Mammary microvascular endothelial cell (primary cell): ENCODE measurements at places on chromosomes 6 and 20. TPM values are rescaled to one million over a fixed set of nuclear protein-coding genes. Genes with fewer than 3 reads are reported as not detected.

Gene HLA-E
- 591 and 594 TPM in 2 replicates for total RNA-seq

Gene TREM1
- not detected in 2 replicates for total RNA-seq

Gene C20orf141
- total RNA-seq, result not detected in 2 replicates

Gene ZSCAN12
- 2.1 and 2.5 TPM in 2 replicates for total RNA-seq
